Progenitor cell of endocrine pancreas (in vitro differentiated cells): ENCODE measurements at places on chromosomes 5 and 9. TPM values are rescaled to one million over a fixed set of nuclear protein-coding genes. Genes with fewer than 3 reads are reported as not detected.

- H3K4me3 ChIP-seq, result no peak overlapping the region
- peaks cover 5% of the 10 kb centered on the region for H3K36me3 ChIP-seq
- H3K27me3 ChIP-seq, result peaks cover 12% of the 10 kb centered on the region
- H3K27ac ChIP-seq, result no peak overlapping the region
Measured at GRCh38 chr9:121984726-121985402, 108.2 kb downstream of the TTLL11 start.

DNA sequence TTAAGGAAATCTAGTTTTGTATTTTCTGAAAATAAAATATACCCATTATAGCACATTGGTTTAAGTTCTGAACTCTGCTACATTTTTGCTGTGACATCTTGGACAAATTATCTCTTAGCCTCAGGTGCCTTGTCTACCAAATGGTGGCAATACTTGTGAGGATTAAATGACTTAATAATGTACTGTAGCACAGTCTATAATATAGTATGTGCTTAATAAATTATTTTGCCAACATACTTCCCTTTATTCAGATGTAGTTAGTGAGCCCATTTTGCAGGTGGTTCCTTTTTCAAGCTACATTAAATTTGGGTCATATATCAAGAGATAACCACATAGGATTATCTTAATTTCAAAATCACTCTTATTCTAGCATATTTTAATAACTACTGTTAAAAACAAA, 3.2 kb downstream of the ETF1 start:
- no peaks in the 10 kb centered on the region for H3K36me3 ChIP-seq
- H3K4me3 ChIP-seq, result no peak overlapping the region
- H3K27ac ChIP-seq, result no peak overlapping the region
- DNase-seq, result no peak
- H3K4me1 ChIP-seq, result peaks cover 28% of the 10 kb centered on the region

DNA sequence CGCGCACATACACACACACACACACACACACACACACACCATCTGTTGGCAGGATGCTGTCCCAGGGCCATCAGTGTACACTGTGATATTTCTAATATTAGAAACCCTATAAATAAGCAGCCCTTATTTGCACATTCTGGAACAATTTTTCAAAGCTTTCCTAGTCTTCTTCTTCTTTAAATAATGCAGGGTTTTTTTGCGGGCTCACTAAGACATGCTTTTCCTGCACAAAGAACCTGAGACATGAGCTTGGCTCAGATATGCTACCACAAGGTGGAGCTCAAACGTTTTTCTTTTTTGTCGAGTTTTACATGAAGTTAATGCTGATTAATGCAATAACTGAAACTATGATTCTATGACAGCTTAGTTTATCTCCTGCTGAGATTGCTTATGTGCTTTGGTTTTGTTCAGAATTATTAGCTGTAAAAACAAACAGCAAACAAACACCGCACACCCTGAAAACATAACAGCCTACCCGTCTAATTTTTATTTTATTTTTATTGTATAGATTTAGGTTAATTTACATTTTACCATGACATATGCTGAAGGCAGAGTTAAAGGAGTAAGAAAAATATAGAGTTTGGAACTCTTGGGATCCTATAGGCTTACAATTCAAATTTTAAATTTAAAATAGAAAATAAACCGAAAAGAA, 95.8 kb downstream of the ALDH1A1 start:
- peaks cover 4% of the 10 kb centered on the region for H3K4me1 ChIP-seq
- DNase-seq, result no peak
- no peak overlapping the region for H3K27ac ChIP-seq
- no peak overlapping the region for H3K4me3 ChIP-seq

PCSK1 gene
- 1.9 and 2.0 TPM in 2 replicates for total RNA-seq

SPINK4 gene
- total RNA-seq, result 0.91 TPM in 1 of 2 replicates, not detected in the other
